ENCODE measurements at places on chromosomes 5 and 9.
A peak's percentile ranks its signal among the peaks of the same experiment; 100 is the strongest.

- no peak for DNase-seq
Observed at GRCh38 chr5:160978944-160979343, 126.9 kb upstream of the ATP10B start.

GRCh38 chr9:37449862-37450632 is 15.2 kb downstream of the ZBTB5 start:
- DNase-seq = no peak

- DNase-seq = no peak
Observed at GRCh38 chr9:17135295-17136160, 688 bp downstream of the CNTLN start.

GRCh38 chr5:62017092-62017491 is 288.9 kb upstream of the KIF2A start:
- no peak for DNase-seq

DNA sequence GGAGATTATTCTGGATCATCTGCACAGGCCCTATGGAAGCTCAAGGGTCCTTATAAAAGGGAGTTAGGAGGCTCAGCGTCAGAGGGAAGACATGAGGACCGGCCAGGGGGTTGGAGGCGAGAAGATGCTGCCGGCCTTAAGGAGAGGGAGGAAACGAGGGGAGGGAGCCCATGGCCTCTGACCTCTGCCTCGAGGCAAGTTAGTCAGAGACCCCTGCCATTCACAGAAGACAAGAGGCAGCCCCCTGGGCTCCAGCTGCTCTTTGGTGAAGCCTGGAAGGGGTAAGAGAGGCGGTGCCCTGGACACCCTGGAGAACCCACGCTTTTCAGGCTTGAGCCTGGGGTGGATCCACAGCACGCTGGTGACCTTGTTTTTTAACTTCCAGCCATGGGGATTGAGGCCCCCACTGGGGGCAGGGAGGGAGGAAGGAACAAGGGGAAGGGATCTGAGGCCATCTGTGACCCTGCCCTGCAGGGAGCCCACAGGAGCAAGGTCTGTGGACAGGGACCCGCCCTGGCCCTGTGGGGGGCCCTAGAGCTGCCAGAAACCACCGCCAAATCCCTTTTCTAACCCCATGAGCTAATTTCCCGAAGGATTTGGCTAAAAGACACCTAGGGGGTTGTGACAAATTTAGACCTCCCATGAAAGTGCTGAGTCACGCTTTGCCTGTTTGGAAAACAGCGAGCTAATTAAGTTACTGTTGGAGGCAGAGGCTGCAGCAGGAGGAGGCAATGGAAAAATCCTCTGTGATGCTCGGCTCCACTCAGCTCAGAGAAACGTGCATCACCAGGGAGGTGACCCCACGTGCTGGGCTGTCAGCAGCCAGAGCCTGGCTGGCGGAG is 49.7 kb downstream of the OLFM1 start:
- no peak for DNase-seq

DNA sequence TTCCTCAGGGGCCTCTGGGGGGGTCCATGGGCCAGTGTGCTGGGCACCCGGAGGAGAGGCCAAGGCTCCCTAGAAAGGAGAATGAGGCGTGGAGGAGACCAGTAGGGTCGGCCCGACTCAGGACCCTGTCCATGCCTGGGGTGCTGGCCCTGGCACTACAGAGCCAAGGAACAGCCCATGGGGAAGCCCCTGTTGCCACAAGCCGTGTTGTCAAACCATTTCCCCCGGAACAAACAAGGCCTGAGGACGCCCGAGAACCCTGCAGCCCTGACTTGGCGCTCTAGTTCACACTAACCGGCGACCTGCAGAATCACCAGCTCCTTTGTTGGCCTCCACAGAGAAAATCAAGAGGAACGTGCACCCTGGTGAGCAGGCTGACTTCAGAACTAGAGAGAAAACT is 41.6 kb upstream of the SLC12A7 start:
- no peak for DNase-seq

- DNase-seq = no peak
Observed at GRCh38 chr9:127444921-127445850, 6.0 kb downstream of the RPL12 start.

DNA sequence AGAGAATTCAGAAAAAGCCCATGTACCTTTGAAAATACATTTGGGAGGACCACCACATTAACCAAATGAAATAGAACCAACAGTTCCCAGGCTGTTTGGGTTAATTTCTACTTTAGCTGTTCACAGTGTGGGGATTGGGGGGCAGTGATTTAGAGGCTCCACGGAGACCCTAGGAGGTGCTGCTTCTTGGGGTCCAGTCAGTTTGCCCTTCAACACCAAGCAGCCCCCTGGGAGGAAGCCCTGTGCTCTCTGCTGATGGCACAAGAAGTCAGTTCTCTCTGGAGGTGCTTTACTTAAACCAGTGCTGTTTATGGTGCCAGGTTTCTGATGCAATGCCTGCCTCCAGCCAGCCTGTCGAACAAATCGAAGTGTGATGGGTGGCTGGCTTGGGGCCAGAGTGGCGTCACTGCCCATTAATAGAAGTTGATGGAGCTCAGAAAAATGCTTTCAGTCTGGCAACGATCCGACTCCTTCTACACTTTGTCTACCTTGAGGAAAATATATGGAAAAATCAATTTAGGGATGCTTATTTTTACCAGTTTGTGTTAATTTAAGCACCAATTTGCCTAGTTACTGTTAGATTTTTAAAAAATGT is 134.0 kb downstream of the SNX18 start:
- DNase-seq = no peak

- no peak for DNase-seq
Observed at GRCh38 chr9:89721176-89721700, 116.4 kb downstream of the GADD45G start.

DNA sequence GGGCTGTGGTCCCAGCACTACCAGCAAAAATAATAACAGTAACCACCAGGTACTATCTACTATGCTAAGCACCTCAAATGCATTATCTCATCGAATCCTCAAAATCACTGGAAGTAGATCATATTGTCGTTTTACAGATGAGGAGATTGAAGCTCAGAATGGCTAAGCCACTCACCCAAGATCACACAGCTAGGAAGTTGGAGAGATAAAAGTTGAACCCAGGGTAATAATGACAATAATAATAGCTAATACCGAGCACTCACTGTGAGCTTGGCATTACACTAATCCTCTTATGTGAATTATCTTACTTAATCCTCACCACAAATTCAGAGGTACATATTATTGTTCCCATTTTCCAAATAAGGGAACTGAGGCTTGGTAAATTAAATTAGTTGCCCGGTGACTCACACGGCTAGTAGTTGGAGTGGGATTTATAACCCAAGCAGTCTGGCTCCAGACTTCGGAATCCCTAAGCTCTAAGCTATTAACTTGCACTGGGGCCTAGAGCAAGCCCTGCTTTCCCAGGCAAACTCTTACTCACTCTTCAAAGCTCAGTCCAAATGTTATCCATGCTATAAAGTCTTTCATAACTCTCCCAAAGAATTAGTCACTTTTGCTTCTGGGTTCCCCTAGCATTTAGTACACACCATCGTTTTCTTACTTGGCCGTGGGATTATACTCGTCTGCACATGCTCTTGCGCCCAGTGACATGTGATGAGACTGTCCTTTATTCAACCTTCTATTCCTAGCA is 3.8 kb downstream of the ARSI start:
- no peak for DNase-seq

DNA sequence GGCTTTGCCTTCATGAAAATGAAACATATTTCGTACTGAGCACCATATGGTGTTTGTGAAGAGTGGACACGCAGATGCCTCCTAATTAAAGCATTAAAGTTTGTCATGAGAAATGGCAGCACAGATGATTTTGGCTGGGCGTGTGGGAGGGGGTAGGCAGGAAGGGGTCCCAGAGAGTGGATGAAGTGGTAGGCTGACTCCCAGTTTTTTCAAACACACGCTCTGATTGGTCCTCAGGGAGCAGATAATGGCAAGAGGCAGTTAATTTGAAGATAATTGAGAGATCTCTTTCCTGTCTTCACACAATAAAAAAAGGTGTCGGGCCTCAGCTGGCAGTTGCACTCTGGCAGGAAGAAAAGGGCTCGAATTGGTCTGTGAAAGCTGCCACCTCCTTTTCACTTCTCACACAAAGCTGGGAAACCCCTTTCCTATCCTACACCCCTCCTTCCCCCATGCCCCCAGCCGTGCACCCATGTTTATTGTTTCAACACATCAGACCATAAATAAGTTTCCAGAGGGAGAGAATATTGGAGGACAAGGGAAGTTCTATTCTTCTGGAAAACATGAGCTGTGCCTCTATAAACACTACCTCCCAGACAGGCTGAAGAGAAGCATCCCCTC is 429.6 kb downstream of the ARHGEF28 start:
- DNase-seq = no peak

DNA sequence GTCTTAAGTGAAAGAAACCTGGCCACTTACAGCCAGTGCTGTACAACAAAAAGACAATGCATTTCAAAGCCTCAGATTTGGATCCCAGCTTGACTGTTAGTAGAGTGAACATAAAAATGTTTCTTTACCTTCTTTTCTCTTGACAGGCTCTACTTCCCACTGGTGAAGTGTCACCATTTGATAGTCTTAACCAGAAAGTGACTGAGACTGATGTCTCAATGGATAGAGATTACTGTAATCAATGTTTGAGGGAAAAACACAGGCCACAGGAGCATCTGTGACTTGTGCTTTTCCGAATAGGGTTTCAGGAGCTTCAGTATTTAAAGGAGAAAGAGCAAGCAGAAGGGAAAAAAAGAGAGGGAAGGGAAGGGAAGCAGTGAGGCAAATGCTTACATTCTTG is 41.7 kb upstream of the STK32A start:
- no peak for DNase-seq

DNA sequence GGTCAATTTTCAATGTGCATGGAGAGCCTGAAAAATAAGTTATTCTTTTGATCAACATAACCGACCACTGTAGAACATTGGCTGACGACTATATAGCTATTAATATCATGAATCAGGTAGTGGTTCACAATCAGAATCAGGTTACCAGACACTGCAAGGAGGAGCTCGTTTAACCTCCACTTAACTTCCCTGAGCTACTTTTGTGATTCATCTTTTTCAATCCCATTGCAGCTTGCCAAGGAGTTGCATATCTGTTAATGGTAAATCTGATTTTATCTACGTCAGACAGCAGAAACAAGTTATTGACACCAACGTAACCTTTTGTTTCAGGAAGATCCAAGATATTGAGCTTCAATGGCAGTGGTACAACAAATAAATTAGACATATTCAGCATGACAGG is 2263.8 kb upstream of the ACO1 start:
- no peak for DNase-seq

DNA sequence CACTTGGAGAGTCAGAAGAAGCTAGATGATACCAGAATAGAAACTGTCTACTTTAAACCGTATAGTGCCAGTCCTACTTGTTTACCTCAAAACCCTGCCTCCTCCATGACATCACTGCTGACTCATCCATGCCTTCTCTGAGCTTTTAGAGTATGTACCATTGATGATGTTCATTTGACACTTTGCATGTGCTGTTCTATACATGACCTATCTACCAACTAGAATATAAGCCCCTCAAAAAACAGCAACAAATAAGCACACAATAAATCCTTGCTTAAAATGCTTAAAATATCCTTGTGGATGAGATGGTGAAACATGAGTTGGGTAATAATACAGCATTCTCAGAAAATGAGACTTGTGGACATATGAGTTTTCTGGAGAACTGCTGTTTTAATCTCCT is 2.6 kb downstream of the CTNNAL1 start:
- DNase-seq = peak; percentile 53

GRCh38 chr9:31671011-31671410 is 713.4 kb upstream of the ACO1 start:
- no peak for DNase-seq

GRCh38 chr5:103295871-103296270 is 37.3 kb downstream of the MACIR start:
- no peak for DNase-seq

- DNase-seq = no peak
Observed at GRCh38 chr5:81154725-81155124, 78.4 kb upstream of the CKMT2 start.

DNA sequence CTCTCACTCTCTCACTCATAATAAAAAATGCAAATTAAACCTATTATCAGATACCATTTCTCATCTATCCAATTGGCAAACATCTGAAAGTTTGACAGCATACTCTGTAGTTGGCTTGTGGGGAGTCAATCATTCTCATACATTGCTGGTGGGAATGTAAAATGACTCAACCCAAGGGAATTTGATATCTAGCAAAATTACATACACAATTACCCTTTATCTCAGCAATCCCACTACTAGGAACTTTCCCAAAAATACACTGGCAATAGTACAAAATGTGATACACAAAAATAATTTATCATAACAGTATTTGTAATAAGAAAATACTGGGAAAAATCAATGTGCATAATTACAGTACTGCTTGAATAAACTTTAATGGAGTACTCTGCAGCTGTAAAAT is 731.3 kb downstream of the DTWD2 start:
- DNase-seq = no peak

DNA sequence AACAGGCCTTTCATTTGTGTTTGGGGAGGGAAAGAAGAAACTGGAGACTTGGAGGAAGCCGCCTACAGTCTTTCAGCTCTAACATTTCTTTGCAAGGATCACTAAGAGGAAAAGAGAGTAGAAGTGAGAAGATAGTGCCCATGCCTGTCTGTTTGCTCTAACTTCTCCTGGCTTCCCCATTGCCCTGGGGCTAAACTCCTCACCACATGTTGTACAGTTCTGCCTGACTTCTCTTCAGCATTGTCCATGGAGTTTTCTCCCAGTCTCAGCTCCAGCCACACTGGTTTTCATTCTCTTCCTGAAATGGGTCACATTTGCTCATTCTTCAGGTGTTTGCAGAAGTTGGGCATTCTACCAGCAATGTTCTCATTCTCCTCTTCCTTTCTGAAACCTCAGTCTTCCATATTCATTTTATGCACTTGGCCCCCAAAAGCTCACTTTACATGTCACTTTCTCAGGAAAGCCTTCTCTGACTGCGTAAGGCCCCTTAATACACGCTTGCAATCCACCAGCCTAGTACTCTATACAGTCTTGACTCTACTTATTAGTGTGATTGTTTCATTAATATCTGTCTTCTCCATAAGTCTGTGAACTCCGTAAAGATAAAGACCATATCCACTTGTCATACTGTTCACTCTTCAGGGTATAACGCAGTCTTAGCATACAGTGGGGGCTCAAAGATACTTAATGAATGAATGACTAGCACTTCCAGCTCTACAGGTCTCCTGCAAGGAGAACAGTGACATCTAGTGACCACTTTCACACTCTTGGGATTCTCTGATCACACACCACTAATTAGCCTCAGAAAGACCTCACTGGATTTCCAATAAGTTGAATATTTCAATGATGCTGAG is 40.2 kb upstream of the TRIM32 start:
- DNase-seq = no peak

DNA sequence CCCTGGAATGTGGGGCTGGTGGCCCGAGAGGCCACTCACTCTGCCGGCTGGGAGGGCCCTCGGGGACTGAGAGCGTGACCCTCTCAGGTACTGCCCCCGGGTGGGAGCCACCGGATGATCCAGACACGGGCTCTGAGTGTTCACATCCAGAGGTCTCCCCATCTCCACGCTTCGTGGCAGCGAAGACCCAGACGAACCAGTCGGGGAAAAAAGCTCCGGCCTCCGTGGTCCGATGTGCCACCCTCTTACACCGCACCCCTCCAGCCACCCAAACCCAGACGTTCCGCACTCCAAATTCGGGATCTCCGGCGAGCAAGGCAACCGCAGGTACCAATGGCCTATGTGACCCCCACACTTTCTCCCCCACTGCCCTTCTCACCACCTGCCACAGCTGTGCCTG is 49.5 kb downstream of the AMBP start:
- no peak for DNase-seq
